ENCODE measurements at places on chromosomes 5 and 9.
A peak's percentile ranks its signal among the peaks of the same experiment; 100 is the strongest.

- DNase-seq, result no peak
Measured at GRCh38 chr9:93354451-93354850, 97.0 kb upstream of the FAM120A start.

- no peak for DNase-seq
Measured at GRCh38 chr9:127990554-127990953, 9.8 kb upstream of the EEIG1 start.

DNA sequence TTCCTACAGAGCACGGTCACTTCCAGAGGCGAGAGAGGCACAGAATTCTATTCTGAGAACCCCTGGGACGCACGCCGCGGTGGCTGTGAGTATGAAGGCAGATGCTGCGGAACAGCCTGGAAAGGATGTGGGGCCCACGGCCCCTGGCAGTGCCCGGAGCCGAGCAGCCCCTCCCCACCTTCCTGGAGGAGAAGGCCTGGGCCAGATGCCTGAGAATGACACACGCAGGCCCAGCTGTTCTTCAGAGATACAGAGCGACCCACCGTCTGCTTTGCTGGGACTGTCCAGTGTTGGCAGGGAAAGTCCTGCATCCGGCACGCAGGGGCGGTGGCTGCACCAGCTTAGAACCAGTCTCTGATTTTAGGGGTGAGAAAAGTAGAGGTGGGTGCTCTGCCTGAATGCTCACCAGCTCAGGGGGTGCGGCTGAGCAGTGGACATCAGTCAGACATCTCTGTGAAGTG is 116.7 kb upstream of the LPCAT1 start:
- peak; percentile 67 for DNase-seq

- DNase-seq, result no peak
Measured at GRCh38 chr5:78753093-78753531, 104.5 kb upstream of the LHFPL2 start.

- no peak for DNase-seq
Measured at GRCh38 chr5:27381686-27382085, 343.3 kb upstream of the CDH9 start.

- DNase-seq, result no peak
Measured at GRCh38 chr5:176562189-176562588, 13.0 kb downstream of the CDHR2 start.

- DNase-seq, result no peak
Measured at GRCh38 chr5:66871651-66872050, 275.5 kb downstream of the MAST4 start.

- DNase-seq, result no peak
Measured at GRCh38 chr9:7137040-7137439, 379.3 kb downstream of the KDM4C start.

GRCh38 chr5:102795526-102795925 is 40.4 kb downstream of the PAM start:
- DNase-seq, result no peak

- no peak for DNase-seq
Measured at GRCh38 chr9:95648225-95648624, 131.5 kb upstream of the PTCH1 start.

DNA sequence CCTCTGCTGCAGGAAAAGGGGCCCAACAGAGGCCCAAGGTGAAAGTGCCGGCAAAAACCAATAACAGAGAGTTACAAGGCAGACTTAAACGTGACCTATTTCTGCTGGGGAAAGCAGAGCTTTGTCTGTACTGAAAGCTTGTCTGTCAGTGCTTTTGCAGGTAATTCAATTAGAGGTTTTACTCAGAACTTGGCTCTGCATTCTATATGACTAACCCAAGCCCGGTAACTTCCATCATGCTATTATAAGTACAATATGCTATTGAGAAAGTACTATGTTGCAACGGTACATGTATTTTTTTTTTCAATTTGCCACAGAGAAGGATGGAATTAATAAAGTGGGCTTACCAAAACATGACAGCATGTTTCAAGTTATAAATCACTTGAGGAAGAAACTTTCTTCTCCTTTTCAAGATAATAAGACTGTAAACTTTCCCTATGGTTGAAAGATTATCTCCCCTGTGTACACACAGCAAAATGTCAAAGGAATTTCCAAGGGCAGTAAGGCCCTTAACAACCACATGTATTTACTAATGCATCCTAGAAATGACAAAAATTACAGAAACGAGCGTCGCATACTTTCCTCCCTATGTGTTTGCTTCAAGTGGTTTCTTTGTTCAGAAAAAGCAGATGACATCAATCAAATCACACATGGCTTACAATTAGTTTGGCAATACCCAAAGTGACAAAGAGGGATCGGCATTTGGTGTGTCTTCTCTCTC is 282.4 kb downstream of the EFNA5 start:
- DNase-seq, result no peak

DNA sequence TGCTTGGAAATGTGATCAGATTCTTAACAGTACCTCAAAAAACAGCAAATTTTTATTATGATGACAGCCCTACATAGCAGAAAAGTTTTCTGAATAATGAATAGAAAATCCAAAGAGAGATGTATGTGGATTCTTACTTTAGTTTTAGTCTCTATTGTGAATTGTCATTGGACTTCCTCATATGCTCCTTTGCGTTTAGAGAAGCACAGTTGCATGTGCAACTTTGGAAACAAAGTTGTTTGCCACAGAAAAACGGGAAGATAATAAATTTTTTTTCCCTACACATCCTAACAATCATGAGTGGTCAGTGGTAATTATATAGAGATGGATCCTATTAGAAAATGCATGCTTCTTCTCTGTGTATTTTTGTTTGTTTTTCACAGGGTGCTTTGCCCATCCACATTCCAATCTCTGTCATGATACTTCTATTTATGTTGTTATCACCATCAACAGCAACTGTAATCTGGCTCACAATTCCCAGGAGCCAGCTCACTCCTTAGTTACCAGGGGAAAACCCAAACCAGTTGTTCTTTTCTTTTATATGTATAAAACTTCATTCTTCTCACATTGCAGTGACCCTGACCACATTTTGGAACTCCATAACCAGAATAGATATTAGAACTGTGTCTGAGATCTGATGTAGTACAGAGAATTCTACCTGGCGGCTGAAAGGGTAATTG is 118.7 kb downstream of the NDUFS4 start:
- DNase-seq, result no peak

- no peak for DNase-seq
Measured at GRCh38 chr5:44385291-44385900, 3.8 kb downstream of the FGF10 start.

DNA sequence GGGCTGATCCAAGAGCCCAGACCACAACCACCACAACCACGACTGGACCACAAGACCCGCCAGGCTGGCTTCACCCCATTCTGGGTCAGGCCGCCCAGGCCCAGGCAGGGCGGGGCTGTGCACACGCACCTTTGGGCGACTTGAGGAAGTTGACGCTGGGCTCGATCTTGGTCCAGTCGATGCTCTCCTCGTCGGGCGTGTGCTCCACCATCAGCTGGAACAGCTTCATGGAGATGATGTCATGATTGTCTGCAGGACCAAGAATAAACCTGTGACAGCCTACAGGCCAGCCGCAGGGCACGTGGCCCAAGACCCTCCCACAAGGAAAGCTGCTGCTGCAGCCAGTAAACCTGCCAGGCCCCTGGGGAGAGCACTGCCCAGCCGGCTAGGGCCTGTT is 17.3 kb downstream of the LMAN2 start:
- no peak for DNase-seq

DNA sequence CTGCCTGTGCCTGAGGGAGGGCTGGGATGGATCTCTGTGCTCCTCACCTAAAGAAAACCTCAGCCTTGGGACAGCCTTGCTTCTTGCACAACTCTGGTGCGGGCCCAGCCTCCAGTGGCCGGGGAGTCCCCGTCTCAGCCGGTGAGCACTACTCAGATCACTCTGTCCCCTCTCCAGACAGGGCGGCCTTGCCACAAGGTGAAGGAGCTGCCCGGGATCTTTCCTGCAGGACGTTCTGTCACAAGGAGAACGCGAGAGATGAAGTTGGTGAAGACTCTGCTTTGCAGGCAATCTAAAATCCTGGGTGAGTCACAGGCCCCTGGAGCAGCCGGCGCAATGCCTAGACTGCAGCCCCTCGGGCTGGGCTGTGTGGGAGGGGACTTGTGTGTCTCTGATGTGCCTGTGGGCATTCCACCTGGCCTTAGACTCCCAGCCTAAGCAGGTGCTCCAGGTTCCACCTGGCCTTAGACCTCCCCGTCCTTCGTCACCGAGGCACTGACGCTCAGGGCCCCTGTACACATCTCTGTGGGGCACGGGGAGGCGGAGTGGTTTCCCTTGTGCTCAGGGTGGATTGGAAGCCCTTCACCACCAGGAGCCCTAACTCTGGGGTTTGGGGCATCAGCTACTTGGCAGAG is 15.2 kb upstream of the IRX4 start:
- DNase-seq, result peak; percentile 70
